Uterus (tissue), 4 donors: ENCODE measurements at places on chromosomes 1 and 21.

- no peak for DNase-seq
- no peaks in the 10 kb centered on the region for H3K27me3 ChIP-seq
- no peaks in the 10 kb centered on the region for H3K4me1 ChIP-seq
Observed at GRCh38 chr1:32448773-32449456, 16.0 kb upstream of the ZBTB8B start.

- peak within 1 kb of the TSS; percentile 84 for H3K27ac ChIP-seq
- H3K4me3 ChIP-seq = peak within 1 kb of the TSS; percentile 97
- H3K27me3 ChIP-seq = no peaks in the 10 kb centered on the region
- H3K36me3 ChIP-seq = no peaks in the 10 kb centered on the region
Observed at GRCh38 chr1:17439250-17440073, at the start of gene RCC2. Gene RCC2 (minus strand): TSS chr1:17439677. CDS start chr1:17438514, 1,163 bp downstream.

GRCh38 chr1:57324388-57324787, 99.5 kb downstream of the DAB1 start:
- no peaks in the 10 kb centered on the region for H3K36me3 ChIP-seq
- no peak overlapping the region for H3K4me3 ChIP-seq
- H3K27me3 ChIP-seq = no peaks in the 10 kb centered on the region
- H3K27ac ChIP-seq = no peak overlapping the region
- H3K4me1 ChIP-seq = no peaks in the 10 kb centered on the region

DNA sequence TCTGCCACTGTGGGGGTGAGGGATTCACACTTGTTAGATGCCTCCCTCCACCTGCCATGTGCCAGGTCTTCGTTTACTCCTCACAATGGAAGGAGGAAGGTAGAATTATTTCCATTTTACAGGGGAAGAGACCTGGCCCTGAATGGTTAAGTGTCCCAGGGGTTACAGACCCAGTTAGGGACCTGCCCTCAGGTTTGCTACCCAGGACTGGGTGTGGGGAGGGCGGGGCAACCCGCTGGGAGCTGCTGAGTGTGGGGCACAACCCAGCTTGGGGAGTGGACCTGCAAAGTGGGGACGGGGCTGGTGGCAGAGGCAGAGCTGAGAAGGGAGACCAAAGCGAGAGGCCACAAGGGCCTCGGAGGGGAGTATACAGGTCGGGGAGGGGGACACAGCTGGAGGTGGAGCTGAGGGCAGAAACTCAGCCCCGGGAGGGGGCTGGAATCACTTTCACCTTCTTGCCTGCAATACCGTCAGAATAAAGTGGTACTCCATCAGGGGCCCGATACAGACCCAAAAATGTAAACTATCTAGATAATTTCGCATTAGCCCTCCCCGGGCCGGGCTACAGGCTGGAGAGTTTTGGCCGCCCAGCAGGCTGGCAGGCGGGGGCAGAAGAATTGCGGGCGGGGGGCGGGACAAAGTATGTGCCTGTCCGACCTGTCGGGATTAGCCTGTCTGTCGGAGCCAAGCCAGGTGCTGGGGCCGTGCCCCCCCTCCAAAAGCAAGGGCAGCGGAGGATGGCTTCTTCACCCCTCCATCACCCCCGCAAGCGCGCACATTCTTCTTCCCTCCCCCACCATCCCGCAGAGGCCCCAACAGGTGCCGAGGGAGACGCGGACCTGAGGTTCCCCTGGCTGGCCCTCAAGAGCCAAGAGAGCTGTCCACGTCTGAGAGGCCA, 1.4 kb downstream of the RSPO1 start:
- DNase-seq = peak; percentile 39
- peak overlapping the region; percentile 72 for H3K27ac ChIP-seq
- no peaks in the 10 kb centered on the region for H3K36me3 ChIP-seq
- H3K27me3 ChIP-seq = no peaks in the 10 kb centered on the region
- no peaks in the 10 kb centered on the region for H3K4me1 ChIP-seq
- H3K4me3 ChIP-seq = peak overlapping the region; percentile 58

DNA sequence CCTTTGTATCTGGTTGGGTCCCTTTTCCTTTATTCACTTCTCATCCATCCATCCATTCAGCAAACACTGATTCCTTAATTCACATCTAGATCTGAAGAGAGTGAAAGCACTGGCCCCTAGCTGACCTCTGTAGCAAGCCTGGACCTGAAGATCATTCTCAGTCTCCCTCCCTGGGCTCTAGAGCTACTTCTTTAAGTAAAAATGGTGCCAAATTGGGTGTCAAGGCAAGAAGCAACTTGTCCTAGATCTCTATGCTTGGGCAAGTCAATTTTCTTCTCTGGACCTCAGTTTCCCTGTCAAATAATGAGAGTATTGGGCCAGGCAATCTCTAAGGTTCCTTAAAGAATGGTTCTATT, 36.1 kb downstream of the PLXNA2 start:
- no peak overlapping the region for H3K4me3 ChIP-seq
- H3K27me3 ChIP-seq = no peaks in the 10 kb centered on the region
- no peaks in the 10 kb centered on the region for H3K36me3 ChIP-seq
- no peaks in the 10 kb centered on the region for H3K4me1 ChIP-seq
- peak overlapping the region; percentile 42 for H3K27ac ChIP-seq

- no peaks in the 10 kb centered on the region for H3K27me3 ChIP-seq
- no peak for DNase-seq
- H3K36me3 ChIP-seq = no peaks in the 10 kb centered on the region
- no peak overlapping the region for H3K27ac ChIP-seq
- H3K4me1 ChIP-seq = no peaks in the 10 kb centered on the region
Observed at GRCh38 chr1:159786966-159787365, 6.2 kb downstream of the DUSP23 start.

DNA sequence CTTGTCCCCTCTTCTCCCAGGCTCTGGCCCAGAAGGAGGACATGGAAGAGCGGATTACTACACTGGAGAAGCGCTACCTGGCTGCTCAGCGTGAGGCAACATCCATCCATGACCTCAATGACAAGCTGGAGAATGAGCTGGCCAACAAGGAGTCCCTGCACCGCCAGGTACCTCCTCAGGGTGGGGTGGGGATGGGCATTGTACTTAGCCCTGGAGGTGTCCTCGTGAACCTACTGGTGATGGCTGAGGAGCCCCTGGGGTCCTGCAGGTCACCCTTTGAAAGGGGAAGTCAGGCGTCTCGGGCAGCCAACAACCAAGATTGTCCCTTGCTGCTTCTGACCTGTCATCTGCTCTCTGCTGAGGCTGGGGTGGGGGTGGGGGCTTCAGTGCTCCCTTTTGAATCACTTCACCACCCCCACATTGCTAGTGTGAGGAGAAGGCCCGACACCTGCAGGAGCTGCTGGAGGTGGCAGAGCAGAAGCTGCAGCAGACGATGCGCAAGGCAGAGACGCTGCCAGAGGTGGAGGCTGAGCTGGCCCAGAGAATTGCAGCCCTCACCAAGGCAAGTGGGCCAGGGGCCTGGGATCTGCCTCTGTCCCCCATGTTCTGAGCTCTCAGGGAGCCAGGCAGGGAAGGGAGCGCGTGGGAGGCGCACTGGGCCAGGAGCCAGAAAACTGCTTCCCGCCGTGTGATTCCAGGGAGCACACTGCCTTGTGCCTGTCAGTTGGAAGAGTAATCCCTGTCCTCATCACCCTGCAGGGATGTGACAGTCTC, 19.7 kb downstream of the PPFIA4 start:
- H3K27ac ChIP-seq = no peak overlapping the region
- no peaks in the 10 kb centered on the region for H3K36me3 ChIP-seq
- no peak overlapping the region for H3K4me3 ChIP-seq
- no peaks in the 10 kb centered on the region for H3K4me1 ChIP-seq

DNA sequence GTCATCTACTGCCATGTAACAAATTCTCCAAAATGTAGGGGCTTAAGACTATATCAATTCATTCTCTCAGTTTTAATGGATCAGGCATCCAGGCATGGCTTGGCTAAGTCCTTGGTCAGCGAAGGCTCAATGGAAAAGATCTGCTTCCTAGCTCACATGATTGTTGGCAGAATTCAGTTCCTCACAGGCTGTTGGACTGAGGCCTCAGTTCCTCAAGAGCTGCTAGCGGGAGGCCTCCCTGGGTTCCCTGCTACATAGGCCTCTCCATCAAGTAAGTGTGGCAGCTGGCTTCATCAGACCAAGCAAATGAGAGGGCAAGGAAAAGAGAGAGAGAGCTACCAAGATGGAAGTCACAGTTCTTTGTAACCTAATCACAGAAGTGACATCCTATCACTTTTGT, 19.6 kb upstream of the EYA3 start:
- no peak for DNase-seq
- no peaks in the 10 kb centered on the region for H3K36me3 ChIP-seq
- no peak overlapping the region for H3K4me3 ChIP-seq
- no peak overlapping the region for H3K27ac ChIP-seq

- H3K27ac ChIP-seq = no peak overlapping the region
- no peak for DNase-seq
- H3K4me3 ChIP-seq = no peak overlapping the region
- no peaks in the 10 kb centered on the region for H3K36me3 ChIP-seq
Observed at GRCh38 chr21:34612557-34612956, 2.4 kb downstream of the RCAN1 start.

DNA sequence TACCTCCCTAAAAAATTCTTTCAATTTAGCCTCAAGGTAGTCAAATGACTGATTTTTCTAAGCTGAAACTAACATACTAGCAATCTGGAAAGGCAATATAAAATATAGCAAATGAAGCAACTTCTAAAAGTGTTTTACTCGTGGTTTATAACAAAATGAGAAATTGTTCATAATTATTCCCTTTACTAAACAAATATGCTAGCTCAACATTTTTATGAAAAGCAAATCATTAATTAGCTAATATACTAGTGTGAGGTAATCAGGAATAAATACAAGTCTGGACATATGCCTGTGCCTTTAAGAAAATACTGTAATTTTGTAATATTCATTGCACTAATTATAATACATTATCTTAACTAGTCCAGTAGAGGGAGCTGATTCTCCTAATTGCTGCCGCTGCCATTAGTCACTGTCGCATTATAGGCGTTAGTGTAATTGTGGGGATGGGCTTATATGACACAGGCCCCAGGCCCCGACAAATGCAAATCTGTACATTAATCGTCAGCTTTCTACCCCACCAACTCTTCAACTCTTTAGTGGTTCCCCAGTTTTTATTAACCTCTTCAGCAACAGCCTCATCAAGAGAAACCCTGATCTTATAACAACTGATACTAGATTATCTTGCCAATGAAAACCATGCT, 160.9 kb downstream of the GABPA start:
- no peaks in the 10 kb centered on the region for H3K36me3 ChIP-seq
- no peak overlapping the region for H3K4me3 ChIP-seq
- H3K27me3 ChIP-seq = no peaks in the 10 kb centered on the region
- no peak for DNase-seq
- no peaks in the 10 kb centered on the region for H3K4me1 ChIP-seq

DNA sequence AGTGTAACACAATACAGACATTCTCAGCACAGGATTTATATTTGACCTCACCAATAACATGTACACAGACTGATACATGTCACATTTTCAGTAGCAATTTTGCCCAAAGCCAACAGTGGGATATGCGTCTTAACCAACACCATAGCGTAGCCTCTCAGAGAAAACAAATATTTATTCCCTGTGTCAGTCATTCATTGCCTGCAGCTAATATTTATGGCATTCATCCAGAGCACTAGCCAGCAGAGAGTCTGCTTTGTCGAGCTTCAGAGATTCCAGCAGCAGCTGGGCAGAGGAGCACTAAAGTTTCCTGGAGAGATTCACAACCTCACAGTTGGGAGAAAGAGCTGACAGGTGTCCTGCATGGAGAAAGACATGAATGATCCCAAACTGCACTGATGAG, 400.7 kb upstream of the DAB1 start:
- no peaks in the 10 kb centered on the region for H3K36me3 ChIP-seq
- no peaks in the 10 kb centered on the region for H3K4me1 ChIP-seq
- H3K27me3 ChIP-seq = no peaks in the 10 kb centered on the region
- H3K27ac ChIP-seq = no peak overlapping the region
- no peak overlapping the region for H3K4me3 ChIP-seq
- DNase-seq = no peak

GRCh38 chr1:198086051-198086745, 70.6 kb upstream of the NEK7 start:
- H3K27me3 ChIP-seq = no peaks in the 10 kb centered on the region
- no peaks in the 10 kb centered on the region for H3K4me1 ChIP-seq
- H3K4me3 ChIP-seq = no peak overlapping the region
- H3K27ac ChIP-seq = no peak overlapping the region
- DNase-seq = no peak

DNA sequence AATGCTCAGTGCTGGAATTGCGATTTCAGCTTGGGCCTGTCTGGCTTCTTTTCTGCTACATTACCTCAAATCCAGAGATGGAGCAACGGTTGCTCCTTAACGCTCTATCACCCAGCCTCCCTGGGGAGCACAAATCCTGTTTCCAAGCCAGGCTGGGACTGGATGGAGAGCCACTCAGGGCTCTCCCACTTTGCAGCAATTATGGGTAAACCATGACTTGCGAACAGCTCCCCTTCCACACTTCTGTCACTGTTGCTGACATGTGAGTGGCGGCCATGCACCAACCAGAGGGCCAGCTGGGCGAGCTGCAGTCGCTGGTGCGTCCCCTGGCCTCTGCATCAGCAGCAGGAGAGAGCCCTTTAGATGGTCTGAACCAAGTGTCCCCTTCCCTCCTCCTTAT, 65.1 kb upstream of the RAB4A start:
- H3K36me3 ChIP-seq = no peaks in the 10 kb centered on the region
- H3K27ac ChIP-seq = peak overlapping the region; percentile 84
- H3K4me1 ChIP-seq = peaks cover 7% of the 10 kb centered on the region
- no peak for DNase-seq
- no peaks in the 10 kb centered on the region for H3K27me3 ChIP-seq

DNA sequence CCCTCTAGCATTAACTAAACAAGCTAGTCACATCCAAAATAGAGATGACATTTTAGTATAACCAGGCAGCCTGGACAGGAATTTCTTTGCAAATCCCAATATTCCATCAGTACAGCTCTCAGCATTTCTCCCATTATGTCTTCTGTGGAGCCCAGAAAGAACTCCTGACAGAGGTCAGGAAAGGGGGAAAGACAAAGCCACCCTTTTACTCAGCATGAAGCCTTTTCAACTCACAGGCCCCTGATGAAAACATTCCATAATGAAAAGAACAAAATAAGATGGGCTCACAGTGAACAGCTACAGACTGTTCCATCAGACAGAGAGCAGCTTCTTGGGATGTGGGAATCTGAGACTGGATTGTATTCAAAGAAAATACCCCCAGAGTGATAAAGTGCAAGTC, 80.6 kb downstream of the TEX35 start:
- H3K4me1 ChIP-seq = no peaks in the 10 kb centered on the region
- H3K4me3 ChIP-seq = no peak overlapping the region
- no peak overlapping the region for H3K27ac ChIP-seq
- H3K36me3 ChIP-seq = no peaks in the 10 kb centered on the region

DNA sequence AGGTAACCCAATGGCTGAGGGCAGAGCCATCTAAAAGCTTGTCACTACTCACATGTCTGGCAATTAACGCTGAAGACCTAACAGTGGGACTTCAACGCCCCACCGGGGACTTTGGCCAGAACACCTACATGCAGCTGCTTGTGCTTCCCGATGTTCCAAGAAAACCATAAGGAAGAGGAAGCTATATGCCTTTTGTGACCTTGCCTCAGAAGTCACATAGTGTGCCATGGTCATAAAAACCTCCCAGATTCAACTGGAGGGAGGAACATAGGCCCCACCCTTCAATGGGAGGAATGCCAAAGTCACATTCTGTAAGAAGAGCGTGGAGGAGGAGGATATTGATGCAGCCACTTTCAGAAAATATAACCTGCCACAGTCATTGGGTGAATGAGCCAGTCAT, 147.8 kb upstream of the MAGI3 start:
- no peaks in the 10 kb centered on the region for H3K4me1 ChIP-seq
- H3K4me3 ChIP-seq = no peak overlapping the region
- DNase-seq = no peak
- H3K36me3 ChIP-seq = no peaks in the 10 kb centered on the region
- H3K27me3 ChIP-seq = no peaks in the 10 kb centered on the region
